ENCODE measurements at places on chromosomes 12 and 14. TPM values are rescaled to one million over a fixed set of nuclear protein-coding genes. Genes with fewer than 3 reads are reported as not detected.

DNA sequence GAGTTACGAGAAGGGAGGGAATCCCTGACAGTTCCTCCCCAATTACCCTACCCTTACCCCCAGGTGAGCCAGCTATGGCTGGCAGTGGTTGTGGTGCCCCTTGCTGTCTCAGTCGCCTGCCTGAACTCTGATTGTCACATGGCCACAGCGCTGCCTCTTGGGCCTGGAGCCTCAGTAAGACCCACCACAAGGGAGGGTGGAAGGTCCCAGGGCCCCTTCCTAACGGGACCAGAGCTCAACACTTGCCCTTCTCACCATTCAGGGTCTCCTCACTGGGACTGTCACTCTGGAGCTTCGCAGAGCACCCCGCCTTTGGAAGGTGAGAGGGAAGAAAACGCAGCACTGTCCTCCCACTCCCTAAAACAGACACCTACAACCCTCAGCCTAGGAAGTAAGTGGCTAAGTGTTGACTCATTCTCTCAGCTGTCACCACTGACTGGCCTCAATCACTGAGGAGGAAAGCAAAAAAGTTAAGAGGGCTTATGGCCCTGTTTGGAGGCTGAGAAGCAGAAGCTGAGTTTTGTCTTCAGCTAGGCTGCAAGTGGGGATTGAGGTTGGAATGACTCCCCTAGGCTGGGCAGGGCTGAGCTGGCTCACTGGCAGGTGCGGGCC lies 1.0 kb downstream of the TMEM253 start:
- peaks cover 9% of the 10 kb centered on the region for H3K4me1 ChIP-seq
- DNase-seq, result no peak
- H3K4me3 ChIP-seq, result no peak overlapping the region
- no peak overlapping the region for H3K27ac ChIP-seq

Gene BHLHE41
- 34.3 TPM for total RNA-seq

DNA sequence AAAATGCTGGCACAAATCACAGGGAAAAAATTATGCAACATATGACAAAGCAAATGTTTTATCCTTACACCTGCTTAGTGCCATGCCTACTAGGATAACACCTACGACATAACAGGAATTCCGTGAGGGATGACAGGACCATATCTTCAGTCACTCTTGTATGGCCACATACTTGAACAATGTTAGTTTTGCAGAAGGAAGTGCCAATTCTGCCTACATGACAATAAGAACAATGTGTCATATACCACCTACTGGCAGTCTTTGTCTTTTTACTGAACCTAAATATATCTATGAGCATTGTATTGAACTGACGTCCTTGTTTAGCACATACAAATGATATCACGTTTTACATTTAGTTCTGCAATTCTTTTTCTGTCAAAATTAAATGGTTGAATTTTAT lies 234.0 kb downstream of the ADAMTS20 start:
- H3K36me3 ChIP-seq, result no peaks in the 10 kb centered on the region
- no peak overlapping the region for H3K27ac ChIP-seq
- no peaks in the 10 kb centered on the region for H3K27me3 ChIP-seq
- no peaks in the 10 kb centered on the region for H3K4me1 ChIP-seq
- DNase-seq, result no peak
- no peak overlapping the region for H3K4me3 ChIP-seq

- H3K4me3 ChIP-seq, result no peak overlapping the region
- H3K27ac ChIP-seq, result no peak overlapping the region
- no peak for DNase-seq
- no peaks in the 10 kb centered on the region for H3K27me3 ChIP-seq
Observed at GRCh38 chr12:16482726-16483125, 123.2 kb downstream of the LMO3 start.
